ENCODE measurements at places on chromosomes 3 and 15.

- DNase-seq = no peak
Observed at GRCh38 chr15:72979791-72980190, 72.5 kb upstream of the NEO1 start.

DNA sequence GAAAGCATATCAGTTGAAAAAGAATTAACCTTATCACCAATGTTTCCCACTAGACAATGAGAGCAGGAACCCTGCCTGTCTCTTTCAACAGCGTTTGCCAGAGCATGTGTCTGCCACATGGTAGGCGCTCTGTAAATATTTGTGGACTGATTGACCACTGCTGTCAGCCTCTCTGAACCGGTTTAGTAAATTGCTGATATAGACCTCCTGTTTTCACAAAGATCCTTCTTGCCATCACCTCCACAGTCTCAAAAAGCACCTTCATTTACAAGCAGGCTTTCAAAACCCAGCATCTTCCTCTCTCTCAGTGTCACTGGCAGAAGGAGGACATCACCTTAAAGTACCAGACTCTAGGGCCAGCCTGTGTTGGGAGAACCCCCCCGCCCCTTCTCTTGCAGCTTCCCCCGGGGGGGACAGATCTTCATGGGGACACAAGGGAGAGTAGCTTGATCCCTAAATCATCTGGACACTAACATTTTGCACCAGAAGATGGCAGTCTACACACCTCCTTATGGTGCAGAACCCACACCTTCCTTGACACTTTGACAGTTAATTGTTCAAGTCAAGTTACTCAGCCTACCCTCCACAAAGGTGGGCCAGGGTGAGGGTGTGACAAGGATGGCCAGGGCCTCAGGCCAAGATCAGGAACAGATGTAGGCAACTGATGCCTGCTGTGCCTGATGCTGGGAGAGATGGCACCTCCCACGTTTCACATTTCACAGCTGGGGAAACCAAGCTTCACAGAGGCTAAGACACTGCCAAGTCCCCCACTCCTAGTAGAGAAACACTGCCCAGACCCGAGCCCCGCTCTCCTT lies 37.8 kb upstream of the USP3 start:
- DNase-seq = peak; percentile 70

DNA sequence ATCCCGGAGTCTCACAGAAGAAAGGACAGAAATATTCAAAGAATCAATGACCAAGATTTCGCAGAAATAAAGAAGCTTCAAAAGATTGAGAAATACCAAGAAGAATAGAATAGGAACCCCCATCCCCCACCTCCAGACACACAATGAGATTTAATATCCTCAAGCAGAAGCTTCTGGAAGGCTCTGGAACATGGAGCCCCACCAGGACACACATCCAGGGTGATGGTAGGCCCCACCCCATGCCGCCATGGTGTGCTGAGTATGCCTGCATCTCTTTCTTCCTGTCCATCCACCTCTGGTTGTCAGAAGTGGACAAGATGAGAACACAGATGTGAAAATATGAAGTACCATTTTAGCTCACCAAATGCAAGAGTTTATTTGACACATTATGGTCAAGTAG lies 19.3 kb downstream of the PRR23E start:
- no peak for DNase-seq

DNA sequence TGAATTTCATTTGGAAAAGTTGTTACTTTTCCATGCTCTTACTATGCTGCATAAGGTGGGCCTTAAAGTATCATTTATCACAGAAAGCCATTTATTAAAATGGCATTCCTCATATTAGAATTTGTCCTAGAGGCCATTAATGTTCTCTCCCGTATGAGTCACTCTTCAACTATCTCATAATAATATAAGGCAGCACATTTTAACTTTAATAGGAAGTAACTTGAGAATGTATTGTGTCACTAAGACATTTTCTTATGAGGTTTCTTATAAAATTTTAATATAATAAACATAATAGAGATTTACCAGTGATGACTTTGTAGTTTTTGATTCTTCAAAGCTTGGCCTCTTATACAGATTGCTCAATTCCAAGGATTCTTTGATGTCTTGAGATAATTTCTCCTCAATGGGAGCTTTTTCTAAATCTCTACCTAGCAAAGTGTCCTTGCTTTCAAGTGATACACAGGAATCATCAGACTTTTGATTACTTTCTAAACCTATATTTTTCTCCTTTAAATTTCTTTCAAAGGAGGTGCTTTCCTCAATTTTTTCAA lies 74.7 kb downstream of the ZBBX start:
- DNase-seq = no peak
